ENCODE measurements at places on chromosomes 11 and 22.

- no peak for DNase-seq
Measured at GRCh38 chr11:29656597-29656996, 360.2 kb downstream of the KCNA4 start.

DNA sequence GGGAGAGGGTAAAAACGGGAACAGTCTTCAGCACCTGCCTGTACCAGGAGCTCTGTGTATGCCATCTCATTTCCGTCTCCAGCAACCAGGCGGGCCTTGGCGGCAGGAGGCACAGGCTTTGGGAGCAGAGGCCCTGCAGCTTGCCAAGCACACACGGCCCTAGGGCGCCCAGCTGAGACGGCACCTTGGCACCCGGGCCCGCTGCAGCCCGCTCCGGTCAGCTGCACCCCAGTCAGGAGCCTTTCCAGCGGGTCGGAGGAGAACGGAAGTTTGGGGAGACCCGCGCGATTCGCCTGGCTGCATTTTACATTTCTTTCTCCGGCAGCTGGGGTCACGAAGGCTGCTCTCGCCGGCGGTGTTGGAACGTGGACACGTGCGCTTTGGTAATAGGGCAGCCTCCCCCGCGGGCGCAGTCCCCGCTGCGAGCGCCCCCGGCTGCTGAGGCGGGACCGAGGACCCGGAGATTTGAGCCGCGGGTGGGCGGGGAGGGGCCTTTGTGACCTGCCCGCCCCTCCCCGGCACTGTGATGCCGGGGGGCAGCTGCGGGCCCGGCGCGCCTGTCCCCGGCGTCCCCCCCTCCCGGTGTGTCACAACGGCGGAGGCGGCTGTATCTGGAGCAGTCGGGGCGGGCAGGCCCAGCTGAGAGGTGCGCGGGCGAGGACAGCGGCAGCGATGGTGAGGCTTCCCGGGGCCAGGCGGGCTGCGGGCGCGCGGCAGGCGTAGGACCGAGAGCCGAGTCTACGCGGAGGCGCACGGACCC is at the start of gene TUBA8:
TUBA8 (plus strand) TSS at position 616 of the 760 bp plus-strand sequence; CDS start at position 673, 57 bp downstream.
- peak; percentile 62 for DNase-seq

GRCh38 chr22:22687638-22688500 is 43.5 kb downstream of the GGTLC2 start:
- DNase-seq: no peak

DNA sequence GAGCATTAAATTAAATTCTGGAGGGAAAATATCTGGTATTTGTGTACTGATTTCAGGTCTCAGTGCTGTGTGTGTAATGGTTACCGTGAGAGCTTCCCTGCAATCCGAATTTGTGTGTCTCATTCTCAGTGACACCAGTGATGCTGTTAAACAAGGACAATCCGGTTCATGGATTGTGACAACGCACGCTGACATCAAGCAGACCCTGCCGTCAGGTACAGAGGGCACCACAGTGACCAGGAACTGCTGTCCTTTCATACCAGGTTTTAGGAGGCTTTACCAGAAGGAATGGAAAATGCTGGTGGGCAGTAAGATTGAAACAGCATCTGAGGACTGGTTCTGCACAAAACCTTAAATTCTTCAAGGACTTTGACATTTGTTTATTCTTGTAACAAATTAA is 30.5 kb upstream of the PLET1 start:
- no peak for DNase-seq

DNA sequence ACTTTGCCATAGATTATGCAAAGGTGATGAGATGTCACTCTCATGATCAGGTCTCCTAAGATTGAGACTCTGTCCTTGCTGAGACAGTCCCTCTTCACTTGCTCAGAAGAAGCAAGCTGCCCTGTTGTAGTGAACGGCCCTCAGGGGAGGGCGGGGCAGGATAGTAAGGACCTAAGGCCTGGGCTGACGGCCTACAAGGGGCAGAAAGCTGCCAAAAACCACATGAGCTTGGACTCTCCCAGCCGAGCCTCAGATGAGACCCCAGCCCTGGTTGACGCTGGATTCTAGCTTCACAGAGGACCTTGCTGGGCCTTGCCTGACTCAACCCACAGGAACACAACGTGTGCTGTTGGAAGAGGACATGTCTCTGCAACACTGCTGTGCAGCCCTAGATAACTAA is 1182.5 kb downstream of the TBC1D22A start:
- no peak for DNase-seq

- DNase-seq: no peak
Measured at GRCh38 chr11:2533587-2534133, 88.9 kb downstream of the KCNQ1 start.

GRCh38 chr11:71218789-71219499 is 33.4 kb downstream of the SHANK2 start:
- DNase-seq: no peak

DNA sequence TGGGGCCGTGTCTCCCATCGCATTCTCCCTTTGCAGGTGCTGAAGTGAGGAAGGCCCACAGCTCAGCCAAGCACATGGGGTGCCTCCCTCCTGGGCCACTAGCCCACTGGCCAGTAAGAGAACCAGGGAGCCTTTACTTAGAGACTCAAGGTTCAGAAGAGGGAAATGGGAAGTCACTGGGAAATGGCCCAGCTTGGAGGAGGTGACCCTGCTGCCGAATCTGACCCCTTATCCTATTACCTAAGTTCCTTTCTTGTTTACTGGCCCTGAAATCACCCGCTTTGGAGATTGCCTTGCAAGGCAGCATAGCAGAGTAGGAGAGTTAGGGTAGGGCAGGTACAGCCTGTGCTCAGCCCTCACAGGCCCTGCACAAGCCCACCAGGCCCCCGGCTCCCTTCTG is 24.4 kb downstream of the UPB1 start:
- DNase-seq: no peak

DNA sequence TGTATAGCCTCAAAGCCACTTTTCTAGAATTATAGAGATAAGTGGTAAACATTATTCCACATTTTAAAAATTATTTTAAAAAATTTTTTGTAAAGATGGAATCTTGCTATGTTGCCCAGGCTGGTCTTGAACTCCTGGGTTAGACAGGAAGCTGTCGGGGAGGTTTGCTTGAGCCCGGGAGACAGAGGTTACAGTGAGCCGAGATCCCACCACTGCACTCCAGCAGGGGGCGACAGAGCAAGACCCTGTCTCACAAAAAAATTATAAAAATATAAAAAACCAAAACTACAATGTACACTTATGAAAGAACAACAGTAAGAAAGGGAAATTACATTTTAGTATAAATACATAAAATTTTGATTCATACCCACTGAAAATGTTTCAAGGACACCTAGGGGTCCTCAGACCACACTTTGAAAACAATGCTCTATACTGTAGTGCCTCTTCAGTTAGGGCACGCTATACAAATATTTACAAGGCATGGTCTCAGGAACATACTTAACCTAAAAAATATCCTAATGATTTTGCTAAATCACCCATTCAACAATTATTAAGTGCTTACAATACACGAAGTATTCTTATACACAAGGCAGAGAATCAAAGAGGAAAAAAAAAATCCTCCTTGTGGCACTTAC is 111.2 kb downstream of the MRTFA start:
- DNase-seq: no peak
